Stimulated activated CD8-positive, alpha-beta memory T cell treated with anti-CD3 and anti-CD28 coated beads, Interleukin-2, amount 100 ng/mL, for 1 hour (primary cell): ENCODE measurements at places on chromosomes 1 and 21.
A peak's percentile ranks its signal among the peaks of the same experiment; 100 is the strongest.

DNA sequence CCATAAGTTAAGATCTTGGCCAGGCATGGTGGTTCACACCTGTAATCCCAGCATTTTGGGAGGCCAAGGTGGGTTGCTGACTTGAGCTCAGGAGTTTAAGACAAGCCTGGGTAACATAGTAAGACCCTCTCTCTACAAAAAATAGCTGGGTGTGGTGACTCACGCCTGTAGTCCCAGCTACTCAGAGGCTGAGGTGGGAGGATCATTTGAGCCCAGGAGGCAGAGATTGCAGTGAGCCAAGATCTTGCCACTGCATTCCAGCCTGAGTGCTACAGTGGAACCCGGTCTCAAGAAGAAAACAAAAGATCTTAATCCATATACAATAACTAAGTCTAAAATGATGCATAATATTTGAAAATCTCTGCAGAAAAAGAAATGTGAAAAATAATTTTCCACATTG is 165.5 kb upstream of the NR5A2 start:
- DNase-seq, result no peak

DNA sequence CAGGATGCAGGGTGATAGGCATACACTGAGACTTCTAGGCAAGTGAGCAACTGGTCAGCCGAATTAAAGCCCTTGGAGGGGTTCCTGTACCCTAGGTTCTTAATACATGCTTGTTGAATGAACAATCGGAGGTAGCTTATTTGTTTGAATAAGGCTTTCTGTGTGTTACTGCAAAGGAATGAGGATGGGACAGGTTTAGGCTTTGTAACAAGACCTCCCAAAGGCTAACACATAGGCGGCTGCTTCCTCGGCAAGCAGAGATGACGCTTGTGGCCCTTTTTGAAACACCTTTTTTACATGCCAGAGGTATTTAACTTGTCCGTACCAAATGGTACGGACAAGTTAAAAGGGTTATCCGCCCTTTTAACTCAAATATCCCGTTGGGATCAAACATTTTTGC is 511.6 kb downstream of the KIF26B start:
- DNase-seq, result no peak

DNA sequence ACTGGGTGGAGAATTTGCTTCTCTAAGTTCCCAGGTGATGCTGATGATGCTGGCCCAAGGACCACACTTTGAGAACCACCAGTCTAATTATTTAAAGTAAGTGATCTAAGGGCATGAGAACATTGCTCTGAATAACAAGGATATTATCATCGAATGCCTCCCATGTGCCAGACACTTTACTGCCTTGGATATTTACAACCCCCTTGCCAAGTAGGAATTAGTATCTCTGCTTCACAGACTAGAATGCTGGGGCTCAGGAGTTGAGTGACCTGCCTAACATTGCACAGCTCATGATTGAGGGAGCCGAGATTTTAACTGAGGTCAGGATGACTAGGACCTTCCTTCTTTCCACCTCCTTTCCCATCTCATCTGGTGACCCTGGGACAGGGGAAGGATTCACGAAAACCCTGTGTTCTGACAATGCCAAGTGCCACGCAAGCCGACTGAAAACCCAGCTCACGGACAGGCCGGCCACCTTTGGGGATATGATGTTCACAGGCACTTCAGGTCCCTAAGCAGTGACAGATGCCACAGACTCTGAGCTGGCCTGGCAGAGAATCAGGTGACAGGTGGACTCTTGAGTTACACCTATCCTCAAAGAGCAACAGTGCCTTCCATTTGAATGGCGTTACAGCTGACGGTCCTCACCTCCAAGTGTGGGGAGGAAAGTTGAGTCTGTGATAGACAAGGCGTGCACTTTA is 230.7 kb downstream of the TOMM20 start:
- DNase-seq, result no peak

DNA sequence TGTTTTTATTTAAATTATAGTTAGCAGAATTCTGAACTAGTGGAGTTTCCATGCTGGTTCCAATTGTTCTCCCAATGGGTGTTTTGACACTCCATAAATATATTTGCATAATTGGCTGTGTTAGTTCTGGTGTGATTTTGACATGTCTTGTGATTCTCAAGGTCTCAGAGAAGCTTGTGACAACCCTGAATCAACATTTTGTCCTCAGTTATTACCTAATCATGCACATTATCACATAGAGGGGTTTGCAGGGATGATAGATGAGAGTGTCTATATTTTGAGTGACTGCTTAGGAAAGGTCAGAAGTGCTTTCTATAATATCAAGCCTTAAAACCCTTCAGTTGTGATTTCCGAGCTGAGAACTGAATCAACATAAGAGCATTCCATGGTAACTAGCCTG is 11.5 kb upstream of the KCNK2 start:
- no peak for DNase-seq

- DNase-seq, result no peak
Observed at GRCh38 chr1:215748431-215748830, 181.3 kb downstream of the KCTD3 start.

DNA sequence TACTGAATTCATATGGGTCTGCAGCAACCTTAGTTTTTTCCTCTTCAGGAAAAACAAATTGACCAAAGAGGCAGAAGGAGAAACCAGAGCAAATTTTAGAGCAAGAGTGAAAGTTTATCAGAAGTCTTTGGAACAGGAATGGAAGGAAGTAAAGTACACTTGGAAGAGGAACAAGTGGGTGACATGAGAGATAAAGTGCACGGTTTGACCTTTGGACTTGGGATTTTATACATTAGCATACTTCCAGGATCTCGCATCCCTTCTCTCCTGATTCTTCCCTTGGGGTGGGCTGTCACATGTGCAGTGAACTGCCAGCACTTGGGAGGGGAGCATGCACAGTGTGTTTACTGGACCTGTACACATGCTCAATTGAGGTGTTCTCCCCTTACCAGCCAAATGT is 754.8 kb upstream of the ADAMTS5 start:
- no peak for DNase-seq

GRCh38 chr1:115332813-115333608 is 5.0 kb downstream of the NGF start:
- DNase-seq, result no peak

DNA sequence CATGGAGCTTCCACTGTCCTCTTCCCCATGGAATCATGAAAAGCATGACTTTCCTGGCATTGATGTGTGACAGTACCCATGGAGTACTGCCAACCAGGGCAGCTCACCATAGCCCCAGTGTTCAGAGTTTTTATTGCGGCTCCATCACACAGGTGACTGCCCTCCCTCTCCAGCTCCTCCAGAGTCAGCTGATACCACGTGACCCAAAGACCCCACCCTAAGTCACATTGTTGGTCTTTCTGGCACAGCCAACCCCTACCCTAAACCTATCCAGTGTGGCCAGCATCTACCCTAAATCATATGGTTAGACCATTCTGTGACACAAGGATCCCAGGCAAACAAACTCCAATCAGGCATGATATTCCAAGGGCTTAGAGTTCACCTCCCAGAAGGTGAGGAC is 77.4 kb upstream of the VAMP3 start:
- no peak for DNase-seq

DNA sequence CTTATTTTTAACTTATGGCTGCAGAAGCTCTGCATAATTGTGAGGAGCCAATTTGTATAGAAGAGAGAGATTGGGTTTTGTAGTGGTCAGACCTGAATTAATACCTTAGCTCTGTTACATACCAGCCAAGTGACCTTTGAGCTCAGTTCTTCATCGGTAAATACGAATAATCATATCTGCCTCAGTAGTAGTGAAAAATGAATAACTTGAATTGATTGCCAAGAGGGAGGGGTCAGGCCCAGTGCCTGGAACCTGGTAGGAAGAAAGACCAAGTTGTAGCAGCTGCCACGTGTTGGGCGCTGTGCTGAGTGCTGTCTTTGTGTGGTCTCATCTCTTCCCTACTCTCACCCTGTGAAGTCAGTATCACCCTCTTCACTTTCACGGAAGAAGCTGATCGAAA is 247.5 kb downstream of the PBX1 start:
- no peak for DNase-seq

DNA sequence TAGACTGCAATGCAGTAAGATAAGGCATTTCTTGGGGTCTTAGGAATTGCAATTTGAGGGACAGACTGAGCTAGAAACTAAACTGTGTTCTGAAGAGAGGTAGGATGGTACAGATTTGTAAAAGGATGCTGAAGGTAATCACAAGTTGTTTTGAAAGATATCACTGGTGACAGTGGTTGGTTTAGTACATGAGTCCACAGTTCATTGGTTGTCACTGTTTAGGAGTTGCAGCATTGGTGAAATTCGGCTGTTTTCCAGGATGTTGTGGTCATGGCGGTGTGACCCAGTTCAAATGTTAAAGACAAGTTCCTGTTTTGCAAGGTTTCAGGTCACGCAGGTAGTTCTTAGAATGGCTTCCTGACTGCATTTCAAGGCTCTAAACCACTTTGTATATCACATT is 292.8 kb upstream of the B3GALT2 start:
- DNase-seq, result peak; percentile 18

DNA sequence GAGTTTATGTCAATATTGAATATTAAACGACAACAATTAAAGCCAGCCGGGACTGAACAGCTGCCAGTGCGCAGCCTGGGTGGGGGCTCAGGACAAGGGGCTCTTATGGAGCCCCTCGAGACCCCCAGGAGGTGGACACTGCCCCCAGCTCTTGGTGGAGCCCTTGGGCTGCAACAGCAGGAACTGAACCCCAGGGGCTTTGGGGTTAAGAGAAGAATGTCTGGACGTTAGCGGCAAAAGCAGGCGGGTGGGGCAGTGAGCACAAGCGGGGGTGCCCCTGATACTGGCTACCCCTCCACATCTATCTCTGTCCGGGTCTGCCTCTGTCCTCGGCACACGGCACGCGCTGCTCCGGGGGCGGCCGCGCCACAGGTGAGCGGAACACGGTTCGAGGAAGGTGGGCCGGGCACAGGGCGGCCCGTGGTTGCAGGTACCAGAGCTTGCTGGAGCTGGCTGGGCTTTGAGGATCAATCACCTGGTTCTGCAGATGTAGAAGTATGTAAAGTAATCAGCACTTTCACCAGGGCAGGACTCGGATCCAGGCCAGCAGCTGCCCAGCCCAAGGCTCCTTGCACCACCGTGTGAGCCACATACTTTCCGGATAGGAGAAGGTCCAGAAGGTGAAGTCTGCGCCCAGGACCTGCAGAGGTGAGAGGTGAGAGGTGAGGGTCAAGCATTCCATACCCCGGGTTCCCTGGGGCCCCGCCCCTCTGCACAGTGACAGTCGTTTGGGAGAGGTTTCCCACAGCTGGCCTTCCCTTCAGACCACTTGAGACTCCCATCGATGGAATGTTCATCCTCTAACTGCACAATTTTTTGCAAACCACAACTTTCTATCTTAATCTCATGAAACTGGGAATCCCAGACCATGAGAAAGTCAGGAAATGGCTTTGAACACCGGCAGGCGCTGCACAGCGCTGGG is 12.4 kb upstream of the POFUT2 start:
- DNase-seq, result no peak

DNA sequence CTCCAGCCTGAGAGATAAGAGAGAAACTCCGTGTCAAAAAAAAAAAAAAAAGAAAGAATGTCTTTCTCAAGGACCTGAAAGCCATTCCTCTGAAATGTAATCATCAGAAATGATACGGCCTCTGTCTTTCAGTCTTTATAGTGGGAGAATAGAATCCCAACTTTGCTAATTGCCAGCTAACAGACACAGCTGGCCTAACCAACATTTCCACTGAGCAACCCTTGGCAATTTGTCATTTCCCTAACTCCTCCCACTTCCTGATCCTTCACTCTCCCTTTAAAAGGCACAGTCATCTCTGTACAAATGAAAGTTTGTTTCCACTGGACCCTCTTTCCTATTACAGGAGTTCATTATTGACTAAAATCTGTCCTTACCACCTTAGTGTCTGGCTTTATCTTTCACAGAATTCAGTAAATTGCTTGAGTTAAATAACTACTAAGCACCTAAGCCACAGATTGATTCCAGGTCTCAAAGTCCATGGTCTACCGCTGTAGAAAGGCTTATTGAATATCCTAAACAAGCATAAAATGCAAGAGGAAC is 4.3 kb upstream of the CBR1 start:
- DNase-seq, result no peak

DNA sequence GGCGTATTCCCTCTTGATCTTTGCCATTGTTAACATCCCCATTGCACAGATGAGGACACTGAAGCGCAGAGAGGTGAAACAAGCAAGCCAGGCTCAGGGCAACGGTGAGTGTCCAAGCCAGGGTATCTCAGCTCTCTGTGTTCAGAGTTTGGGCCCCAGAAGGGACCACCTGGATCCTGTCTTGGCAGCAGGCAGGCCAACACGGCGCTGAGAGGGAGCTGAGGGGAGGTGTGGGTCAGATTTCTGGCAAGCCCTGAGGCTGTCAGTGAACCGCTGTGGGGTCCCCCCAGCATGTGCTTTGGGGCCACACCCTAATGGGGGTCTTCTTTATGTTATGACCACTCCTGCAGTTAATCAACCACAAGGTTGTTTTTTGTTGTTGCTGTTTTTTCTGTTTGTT is 23.1 kb downstream of the NEK2 start:
- DNase-seq, result no peak

DNA sequence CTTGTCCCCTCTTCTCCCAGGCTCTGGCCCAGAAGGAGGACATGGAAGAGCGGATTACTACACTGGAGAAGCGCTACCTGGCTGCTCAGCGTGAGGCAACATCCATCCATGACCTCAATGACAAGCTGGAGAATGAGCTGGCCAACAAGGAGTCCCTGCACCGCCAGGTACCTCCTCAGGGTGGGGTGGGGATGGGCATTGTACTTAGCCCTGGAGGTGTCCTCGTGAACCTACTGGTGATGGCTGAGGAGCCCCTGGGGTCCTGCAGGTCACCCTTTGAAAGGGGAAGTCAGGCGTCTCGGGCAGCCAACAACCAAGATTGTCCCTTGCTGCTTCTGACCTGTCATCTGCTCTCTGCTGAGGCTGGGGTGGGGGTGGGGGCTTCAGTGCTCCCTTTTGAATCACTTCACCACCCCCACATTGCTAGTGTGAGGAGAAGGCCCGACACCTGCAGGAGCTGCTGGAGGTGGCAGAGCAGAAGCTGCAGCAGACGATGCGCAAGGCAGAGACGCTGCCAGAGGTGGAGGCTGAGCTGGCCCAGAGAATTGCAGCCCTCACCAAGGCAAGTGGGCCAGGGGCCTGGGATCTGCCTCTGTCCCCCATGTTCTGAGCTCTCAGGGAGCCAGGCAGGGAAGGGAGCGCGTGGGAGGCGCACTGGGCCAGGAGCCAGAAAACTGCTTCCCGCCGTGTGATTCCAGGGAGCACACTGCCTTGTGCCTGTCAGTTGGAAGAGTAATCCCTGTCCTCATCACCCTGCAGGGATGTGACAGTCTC is 19.7 kb downstream of the PPFIA4 start:
- DNase-seq, result no peak

DNA sequence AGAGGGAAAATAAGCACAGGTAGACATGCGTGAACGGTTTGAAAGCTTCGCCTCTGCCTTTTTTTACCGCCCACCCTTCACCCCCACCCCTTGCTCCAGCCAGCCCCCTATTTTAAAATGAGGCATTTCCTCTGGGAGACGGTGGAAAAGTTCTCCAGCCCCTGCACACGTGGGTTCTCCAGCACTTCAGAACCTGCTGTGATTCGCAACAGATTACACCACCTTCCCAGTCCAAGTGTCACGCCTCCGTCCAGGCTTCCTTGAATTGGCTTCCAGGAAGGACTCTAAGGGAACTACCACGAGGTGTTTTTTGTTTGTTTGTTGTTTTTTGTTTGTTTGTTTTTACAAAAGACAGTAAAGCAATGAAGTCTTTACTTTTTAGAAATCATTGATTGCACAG is 2.6 kb downstream of the LRRC7 start:
- DNase-seq, result no peak

GRCh38 chr1:237111807-237112206 is 69.8 kb downstream of the RYR2 start:
- DNase-seq, result no peak
